Stimulated activated CD8-positive, alpha-beta memory T cell treated with anti-CD3 and anti-CD28 coated beads, Interleukin-4, amount 100 ng/mL, for 4 hours (primary cell): ENCODE measurements at places on chromosomes 7 and 10.

- DNase-seq, result no peak
Measured at GRCh38 chr10:90960355-90960814, 39.5 kb upstream of the ANKRD1 start.

DNA sequence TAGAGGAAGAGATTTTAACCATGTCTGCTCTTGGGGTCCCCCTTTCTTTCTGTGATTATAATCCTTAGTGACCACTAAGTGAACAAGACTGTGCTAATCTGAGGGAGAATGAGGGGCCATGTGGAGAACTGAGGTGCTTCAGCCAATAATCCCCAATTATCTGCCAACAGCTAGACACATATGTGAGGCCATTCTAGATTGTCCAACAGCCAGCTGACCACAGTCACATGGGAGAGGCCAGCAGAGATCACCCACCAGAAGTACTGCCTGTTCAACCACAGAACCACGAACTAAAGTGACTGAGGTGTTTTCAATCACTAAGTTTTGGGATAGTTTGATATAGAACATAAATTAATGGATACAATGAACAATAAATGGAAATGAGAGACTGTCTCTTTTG is 74.3 kb downstream of the SEMA3E start:
- DNase-seq, result no peak

DNA sequence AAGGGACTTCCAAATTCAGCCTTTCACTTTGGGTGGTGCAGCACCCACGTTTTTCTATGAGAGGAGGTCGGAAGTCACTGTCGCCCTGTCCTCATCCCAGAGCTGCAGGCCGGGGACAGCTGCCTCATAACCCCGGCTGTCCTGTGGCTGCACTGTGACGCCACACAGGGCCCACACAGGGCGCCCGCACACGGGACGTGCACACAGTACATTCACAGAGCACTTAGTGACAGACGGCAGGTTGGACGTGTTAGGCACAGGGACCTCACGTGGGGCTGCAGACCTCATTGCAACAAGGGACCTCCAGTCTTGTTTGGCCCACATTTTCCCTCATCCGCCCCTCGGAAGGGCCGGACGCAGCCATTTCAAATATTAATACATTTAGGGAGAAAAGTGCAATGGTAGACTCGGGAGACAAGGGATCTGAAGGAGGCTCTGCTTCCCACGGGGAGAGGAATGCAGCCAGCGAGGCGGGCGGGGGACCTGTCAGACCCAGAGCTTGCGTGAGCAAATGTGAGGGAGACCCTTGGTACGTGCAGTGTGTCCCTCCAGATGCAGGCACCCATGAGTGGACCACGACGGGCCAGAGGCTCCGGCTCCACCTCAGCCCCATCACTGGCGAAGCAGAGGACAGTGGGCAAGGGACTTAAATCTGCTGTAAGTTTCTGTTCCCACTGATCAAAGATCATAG is 86.7 kb downstream of the VOPP1 start:
- DNase-seq, result no peak

DNA sequence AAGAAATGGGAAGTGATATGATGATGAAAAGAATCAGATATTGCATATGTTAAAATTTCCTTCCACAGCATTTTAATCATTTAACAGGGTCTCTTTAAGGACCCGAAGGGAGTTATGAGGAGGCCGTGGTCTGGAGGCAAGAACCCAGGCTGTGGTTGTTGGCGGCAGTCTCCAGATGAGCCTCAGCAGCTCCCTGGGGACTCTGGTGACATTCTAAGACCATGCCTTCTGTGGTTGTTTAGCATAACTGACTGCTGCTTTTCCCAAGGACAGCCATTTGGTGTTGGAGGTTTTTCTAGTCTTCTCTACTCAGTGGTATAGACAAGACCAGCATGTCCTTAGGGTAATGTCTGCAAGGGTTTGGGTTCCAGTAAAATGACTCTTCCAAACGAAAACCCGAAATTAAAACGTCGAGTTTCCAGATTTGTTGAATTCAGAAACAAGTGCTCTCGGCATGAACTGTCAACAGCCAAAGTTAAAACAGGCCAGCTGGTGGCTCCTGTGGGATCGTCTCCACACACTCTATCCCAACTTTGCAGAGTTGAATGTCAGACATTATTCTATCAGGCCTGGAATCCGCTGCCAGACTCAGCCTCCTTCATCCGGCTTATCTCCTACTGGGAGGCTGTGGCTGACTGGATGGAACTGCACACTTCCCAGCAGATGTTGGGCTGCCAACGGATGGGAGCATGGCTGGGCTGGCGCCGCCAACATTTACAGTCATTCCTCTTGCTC is 183.1 kb downstream of the TAX1BP1 start:
- DNase-seq, result no peak

DNA sequence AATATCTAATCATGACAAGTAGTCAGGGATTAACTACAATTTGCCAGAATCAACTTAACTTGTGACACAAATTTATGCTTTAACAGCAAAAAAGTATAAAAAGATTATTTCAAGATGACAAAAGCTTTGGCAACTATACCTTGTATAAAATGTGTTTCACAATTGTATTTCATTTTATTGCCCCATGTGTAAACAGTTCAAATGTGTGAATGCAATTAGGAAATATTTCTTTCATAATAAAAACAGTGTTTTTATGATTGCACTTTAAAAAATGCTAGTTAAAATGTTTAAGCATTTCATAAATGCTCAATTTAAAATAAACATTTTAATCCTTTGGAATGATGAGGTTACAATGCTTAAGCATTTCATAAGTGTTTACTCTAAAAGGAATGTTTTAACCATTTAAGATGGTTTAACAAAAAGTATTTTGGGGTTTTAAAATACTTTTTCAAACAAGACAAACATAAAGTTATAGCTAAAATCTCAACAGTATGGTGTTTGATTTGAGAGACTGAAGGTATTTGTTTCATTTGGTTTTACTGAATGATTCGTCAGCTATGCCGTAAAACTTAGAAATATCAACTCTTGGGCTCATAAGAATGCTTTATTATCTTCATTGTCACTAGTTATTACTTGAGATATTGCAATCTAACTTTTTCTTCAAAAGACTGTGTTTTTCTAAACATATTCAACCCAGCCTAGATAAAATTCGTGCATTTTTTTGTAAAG is 50.1 kb downstream of the SFTPD start:
- no peak for DNase-seq

DNA sequence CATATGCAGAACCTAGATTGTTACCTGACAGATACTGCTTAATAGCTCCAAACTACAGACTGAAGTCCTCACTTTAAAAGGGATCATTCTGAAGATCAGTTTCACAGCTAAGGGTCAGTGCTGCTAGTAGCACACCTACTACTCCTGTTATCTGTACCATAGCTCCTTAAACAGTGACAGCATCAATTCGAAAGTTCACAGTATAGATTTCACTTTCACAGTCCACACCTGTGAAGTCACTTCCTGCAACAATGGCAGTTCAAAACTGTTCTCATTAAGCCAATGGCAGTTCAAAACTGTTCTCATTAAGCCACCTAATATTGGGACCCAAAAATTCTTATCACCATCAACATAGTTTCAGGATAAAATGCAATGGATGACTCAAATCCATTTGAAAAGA is 10.7 kb upstream of the FHIP2A start:
- DNase-seq, result no peak

DNA sequence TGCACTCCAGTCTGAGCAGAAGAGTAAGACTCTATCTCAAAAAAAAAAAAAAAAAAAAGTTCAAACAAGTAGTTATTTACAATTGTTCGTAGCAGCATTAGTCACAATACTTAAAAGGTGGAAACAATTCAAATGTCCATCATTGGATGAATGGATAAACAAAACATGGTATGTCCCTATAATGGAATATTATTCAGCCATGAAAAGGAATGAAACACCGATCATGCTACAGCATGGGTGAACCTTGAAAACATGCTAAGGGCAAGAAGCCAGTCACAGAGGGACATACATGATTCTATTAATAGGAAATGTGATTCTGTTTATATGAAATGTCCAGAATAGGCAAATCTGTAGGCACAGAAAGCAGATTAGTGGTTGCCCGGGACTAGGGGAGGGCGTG is 15.9 kb downstream of the DOCK1 start:
- no peak for DNase-seq

- no peak for DNase-seq
Measured at GRCh38 chr10:1575481-1576244, 161.7 kb downstream of the ADARB2 start.

DNA sequence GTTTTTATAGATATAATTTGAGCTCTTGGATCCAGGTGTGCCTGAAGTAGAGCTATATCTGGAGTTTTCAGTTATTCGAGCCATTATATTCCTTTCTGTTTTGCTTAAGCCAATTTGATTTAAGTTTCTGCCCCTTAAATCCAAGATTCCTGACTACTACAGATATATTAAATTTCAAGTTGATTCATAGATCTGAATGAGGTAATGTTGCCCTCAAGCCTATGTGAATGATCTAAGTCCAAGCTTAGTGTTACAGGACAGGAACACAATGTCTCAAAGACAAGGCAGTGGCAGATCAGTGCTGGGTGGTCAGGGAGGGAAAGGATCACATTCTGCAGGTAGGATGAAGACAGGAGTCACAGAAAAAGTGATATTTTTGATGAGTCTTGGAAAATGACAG is 75.7 kb upstream of the CTBP2 start:
- no peak for DNase-seq

- no peak for DNase-seq
Measured at GRCh38 chr10:15046626-15047025, 2.9 kb downstream of the OLAH start.

GRCh38 chr7:30778255-30779025 is 7.2 kb downstream of the MINDY4 start:
- no peak for DNase-seq

GRCh38 chr7:91164506-91164905 is 99.7 kb upstream of the FZD1 start:
- DNase-seq, result no peak

- no peak for DNase-seq
Measured at GRCh38 chr7:142381727-142382390, 124.0 kb upstream of the PRSS58 start.

GRCh38 chr10:3132036-3133025 is 40.3 kb downstream of the PITRM1 start:
- no peak for DNase-seq

DNA sequence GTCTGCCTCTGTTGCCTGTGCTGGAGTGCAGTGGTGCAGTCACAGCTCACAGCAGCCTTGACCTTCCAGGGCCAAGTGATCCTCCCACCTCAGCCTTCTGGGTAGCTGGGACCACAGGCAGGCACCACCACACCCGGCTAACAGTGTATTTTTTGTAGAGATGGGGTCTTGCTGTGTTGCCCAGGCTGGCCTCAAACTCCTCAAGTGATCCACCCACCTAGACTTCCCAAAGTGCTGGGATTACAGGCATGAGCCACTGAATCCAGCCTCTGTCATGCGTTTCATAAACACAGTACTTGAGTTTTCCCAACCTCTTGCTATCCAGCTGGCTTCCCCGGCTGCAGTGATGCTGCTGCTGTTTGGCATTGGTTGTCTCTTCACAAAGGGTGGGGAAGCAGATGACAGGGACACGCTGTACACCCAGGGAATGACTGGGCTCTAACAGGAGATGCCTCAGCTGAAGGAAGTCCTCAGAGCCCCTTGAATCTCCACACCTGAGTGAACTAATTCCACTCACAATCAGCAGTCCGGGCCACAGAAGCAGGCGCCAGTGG is 191.5 kb downstream of the DIP2C start:
- DNase-seq, result no peak

DNA sequence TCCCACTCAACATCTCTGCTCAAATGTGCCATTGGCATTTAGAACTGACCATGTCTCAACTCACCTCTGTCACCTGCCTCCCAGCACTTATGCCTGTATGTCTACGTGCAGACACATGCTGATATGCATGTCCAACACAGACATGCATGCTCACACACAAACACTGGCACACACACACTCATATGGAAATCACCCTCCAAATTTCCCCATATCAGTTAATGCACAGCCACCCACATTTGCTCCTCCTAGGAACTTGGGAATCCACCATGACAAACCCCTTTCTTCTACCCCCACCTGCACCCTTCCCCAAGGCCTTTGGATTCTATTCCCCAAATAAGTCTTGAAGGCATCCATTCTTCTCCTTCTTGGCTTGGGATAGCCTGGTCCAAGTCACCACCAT is 4.4 kb downstream of the FAM170B start:
- DNase-seq, result no peak

DNA sequence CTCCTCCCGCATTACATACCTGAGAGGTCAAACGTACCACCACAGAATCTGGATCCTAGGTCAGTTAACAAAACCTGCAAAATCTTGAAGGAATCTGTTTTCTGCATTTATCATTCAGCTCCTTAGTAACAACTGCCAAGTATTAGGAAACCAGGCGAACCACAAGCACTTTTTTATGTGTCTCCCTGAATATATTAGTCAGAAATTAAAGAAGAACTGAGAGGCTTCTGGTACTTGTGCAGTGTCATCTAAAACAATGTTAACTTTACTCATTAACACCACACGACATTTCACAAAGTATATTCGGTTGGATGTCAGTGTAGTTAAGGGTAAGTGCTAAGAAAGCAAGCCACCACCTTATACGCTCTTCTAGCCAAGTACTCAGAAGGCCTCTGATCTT is 2.5 kb downstream of the CCDC6 start:
- DNase-seq, result no peak

DNA sequence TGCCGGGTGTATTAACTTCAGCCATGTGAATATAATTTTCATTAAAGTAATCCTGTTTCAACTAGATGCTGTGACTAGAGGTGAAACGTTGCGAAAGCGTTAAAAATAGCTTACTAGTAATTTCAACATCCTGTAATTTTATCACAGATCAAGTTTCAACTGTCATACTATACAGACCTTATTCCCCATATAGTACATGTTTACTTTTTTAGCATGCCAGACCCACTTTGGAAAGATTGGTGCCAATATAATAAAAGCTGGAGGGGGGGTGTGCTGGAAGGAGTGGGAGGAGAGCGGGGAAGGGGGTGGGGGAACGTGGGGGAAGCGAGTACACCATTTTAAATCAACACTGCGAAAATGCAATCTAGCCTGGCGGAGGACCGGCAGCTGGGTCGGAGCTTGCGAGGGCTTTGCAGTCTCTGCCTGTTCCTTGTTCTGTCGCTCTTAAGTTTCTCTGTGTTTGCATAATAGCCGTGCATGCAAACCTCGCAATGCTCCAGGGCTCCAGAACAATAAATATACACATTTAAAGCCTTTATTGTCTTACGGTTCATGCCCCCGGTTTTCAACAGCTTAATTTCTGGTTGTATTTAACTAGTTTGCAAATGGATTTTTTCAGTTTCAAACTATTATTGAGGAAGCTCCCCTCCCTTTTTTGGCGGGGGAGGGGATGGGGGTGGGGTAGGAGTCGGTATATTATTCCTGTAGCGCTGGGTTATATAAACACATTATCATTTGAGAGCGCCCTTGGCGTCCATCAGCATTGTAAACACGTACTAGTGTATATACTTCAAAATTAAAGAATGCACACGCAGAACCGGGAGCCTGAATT is 1.3 kb upstream of the ARID5B start:
- DNase-seq, result no peak

GRCh38 chr10:74377476-74377875 is 226.5 kb downstream of the ADK start:
- DNase-seq, result no peak

DNA sequence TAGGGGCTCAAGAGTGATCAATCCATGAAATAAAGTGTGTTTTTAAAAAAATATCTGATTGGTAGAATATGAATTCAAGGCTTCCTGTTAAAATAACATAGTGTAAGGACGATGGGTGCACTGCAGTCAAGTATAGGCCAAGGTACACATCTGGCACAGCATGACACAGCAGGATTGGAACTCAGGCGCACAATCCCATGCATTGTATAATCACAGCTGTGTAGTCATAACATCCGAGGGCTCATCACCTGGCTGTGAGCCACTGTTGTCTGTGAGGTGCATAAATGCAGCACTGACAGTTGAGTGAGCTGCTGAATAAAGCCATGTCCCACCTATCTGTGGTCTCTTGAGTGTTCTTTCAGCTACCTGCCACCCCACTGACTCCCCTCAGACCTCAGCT is 142.3 kb upstream of the HPS1 start:
- DNase-seq, result no peak
